ENCODE measurements at places on chromosomes 13 and 19.

- peak; percentile 43 for DNase-seq
Measured at GRCh38 chr19:49554701-49555181, 25.6 kb downstream of the NOSIP start.

DNA sequence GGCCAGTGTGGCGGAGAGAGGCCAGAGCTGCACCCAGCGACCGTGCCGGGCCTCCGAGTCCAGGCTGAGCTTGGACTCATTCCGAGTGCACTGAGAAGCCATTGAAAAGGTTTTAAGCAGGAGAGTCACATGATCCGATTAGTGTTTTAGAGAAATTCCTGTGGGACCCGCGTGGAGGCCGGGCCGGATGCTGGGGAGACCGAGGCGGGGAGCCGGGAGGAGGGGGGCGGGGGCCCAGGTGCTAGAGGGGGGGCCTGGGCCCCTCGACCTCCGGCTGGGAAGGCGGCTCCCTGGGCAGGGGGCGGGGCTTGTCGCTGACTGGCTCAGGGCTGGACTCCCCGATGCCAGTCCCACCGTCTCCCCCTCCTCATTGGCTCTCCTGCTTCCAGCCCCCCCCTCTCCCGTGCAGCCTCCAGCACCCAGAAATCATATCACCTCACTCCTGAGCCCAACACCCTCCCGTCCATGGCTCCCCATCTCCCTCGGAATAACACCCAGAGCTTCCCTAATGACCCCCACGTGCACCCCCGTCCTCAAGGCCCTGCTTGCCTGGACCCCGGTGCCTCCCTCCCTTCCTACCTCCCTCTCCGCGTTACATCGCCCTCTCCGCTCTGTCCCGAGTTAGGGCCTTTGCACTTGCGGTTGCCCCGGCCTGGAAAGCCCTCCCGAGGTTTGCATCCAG lies 5.2 kb upstream of the ZNF579 start:
- DNase-seq: peak; percentile 58

DNA sequence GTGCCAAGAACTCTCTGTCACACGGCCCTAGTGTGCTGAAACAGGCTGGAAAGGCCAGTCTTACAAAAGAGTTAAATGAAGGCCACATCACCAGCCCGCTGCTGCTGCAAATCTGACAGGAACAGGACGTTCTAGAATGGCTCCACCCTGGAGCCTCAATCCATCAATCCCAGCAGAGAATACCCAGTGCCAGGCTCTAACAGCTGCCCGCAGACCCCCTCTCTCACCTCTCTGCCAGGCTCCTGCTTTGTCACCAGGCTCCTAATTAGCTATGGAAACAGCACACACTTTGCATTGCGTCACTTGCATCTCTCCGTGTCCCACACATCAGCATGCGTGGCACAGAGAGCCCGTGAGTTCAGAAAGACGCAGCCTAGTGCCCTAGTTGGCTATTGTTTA lies 314.1 kb downstream of the FOXO1 start:
- DNase-seq: no peak

GRCh38 chr13:113989585-113990300 lies 15.9 kb upstream of the C13orf46 start:
- no peak for DNase-seq

DNA sequence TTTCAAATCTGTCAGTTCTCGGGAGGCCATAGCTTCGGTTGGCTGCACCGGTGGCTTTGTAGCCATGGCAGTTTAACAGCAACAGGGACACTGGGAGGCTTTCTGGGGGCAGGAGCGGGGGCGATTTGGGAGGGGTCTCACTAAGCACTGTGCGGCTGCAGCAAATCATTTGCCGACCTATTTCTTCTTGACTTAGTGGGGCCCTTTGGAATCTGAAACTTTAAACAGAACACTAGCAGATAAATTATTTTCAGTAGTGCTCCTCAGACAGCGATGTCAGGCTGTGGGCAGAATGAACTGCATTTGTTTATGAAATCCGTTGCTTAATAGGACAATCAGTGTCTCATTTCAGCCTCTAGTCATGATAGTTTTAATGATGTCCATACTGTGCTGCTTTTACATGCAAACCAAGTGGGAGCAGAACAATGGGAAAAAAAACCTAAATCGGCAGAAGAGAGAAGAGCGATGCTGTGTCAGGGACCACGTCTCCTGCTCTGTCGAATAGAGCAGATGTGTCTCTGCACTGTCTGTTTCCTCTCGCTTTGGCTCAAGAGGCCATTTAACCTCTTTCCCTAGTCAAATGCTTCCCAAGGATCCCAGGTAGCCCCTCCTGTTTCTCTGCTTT lies 211.9 kb downstream of the OLFM4 start:
- DNase-seq: no peak

DNA sequence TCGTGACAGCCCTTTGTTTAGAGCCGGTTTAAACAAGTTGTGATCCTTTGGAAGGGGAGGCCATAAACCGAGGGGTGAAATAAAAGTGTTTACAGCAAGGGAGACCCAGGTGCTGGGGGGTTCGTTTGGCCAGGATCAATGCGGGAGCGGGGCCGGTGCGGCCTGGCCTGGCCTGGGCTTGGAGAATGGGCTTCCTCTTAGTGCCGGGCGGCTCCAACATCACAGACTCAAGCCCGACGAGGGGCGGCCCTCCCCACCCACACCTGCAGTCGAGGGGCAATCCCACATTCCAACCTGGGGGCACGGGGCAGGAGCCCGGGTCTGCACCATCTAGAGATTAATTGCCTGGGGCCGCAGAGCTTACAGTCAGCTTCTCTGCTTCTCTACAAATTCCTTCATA lies 42.8 kb upstream of the GTF3A start:
- no peak for DNase-seq

DNA sequence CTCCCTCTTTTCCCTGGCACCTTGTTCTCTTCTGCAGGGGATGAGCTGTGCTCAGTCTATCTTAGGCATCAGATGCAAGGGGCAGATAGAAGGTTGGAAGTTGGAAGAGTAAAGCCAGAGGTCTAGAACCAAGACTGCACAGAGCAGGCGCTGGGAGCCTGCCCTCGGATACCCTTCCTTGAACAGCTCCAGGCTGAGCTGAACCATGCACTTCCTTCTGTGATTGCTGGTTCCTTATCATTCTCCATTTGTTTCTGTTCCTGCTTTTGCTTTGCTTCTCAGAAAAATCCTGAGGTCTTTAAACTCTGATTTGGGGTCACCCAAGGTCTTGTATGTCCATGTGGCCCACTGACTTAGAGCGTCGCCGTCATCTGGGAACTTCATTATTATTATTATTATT lies 36.3 kb downstream of the ARHGEF18 start:
- DNase-seq: no peak

DNA sequence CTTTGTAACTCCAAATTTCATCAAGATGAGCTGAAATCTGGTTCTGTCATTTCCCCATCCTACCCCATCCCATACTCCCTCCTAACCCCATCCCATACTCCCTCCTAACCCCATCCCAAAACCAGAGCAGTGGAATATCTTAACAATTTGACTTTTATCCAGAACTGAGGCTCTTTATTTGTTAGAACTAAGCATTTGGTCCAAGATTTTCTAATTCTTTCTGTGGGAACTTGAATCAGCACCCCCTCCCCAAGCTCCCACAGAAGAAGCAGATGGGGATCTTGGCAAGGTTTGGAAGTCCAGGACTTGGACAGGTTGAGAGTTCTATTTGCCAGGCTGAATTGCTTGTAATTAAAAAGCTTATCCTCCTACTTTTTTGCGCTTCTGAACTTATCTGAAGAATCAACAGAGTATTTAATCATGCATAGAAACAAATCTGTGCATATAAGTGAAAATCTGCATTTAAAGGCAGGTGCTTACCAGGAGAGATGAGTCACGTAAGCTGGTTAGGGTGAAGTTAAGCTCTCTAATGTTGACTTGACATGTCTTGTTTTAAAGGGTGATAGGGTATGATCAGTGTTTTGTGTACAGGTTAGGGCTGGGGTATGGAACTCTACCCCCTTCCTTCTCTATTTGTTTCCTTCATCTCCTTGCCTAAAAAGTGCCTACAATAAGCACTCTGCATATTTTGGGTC lies 111.1 kb downstream of the COG6 start:
- DNase-seq: no peak

DNA sequence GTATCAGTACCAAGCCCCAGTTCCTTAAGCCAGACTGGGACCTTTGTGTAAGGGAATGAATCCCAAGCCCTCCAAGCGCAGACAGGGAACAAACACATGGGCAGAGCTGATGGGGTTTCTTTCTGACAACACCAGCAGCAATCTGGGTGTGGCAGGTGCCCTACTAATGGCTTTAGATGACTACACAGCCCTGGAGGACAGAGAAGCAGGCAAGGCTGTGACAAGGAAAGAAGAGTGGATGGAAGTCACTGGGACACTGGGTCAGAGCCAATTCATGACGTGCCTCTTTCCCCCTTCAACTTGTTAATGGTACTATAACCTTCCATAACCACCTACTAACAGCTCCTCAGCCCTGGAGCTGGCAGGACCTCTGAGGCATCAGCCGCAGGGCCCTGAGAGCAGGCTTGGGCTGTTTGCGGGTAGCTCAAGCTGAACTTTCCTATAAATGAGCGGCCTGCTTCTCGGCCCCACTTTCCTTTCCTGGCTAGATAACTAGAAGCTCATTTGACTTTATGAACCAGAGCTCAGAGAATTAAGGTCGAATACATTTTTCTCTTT lies 38.9 kb downstream of the RASL11A start:
- DNase-seq: no peak

DNA sequence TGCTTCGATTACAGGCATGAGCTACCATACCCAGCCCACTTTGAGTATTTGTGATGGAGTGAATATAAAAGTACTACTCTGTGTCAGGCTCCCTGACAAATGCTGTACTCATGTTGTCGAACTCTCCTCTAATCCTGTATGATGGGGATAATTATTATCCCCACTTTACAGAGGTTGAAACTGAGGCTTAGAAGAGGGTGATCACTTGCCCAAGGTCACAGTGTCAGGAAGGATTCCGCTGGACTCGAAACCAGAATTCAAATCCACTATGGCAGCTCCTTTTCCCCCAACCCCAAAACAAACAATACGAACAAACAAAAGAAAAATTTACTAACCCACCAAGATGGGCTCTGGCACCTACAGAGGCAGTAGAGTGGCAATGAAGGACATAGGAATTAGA lies 1.7 kb upstream of the PPP5C start:
- DNase-seq: no peak

GRCh38 chr19:49380391-49380790 lies 7.7 kb upstream of the KASH5 start:
- no peak for DNase-seq

- no peak for DNase-seq
Measured at GRCh38 chr19:27966390-27966816, 1246.5 kb downstream of the UQCRFS1 start.

GRCh38 chr13:95245071-95245470 lies 56.2 kb downstream of the ABCC4 start:
- no peak for DNase-seq

GRCh38 chr13:41345914-41346589 lies 35.0 kb downstream of the NAA16 start:
- DNase-seq: no peak

GRCh38 chr19:16319481-16319880 lies 5.1 kb upstream of the KLF2 start:
- no peak for DNase-seq

DNA sequence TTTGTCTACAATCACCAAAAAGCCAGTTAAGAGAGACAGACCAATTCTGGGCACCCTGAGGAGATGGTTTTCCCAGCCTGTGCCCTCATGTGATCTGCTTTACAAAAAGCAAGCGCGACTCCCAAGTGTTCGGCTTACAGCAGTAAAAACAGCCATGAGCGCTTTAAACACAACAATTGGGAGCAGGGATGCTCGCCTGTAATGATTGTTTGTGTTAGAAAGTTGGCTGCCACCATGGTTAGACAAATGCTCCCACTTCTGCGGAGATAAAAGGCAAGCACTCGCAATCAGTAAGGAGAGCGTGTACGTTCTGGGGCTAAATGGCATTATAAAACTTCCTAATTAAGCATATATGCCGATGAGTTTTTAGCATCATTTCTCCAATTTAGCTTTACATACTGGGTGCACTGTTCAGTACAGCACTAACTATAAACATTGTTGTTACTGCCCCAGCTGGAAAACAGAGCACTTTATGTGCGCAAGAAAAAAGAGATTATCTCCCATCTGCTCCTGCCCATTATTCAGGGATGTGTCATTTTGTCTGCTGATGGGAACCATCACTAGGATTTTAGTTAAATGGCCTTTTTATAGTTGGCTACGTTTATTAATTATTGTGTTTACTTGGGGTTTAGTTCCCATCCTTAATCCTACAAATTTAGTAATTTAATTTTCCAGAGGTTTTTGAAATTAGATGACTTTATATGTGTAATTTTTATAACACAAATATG lies 309.3 kb upstream of the MAB21L1 start:
- no peak for DNase-seq

- peak; percentile 82 for DNase-seq
Measured at GRCh38 chr13:29595380-29596063, at the start of gene SLC7A1. Gene SLC7A1, minus strand, starts transcription at chr13:29595688. Its CDS starts 59,500 bp downstream, at chr13:29536188.

GRCh38 chr13:46542833-46543232 lies 10.1 kb upstream of the LRCH1 start:
- no peak for DNase-seq

DNA sequence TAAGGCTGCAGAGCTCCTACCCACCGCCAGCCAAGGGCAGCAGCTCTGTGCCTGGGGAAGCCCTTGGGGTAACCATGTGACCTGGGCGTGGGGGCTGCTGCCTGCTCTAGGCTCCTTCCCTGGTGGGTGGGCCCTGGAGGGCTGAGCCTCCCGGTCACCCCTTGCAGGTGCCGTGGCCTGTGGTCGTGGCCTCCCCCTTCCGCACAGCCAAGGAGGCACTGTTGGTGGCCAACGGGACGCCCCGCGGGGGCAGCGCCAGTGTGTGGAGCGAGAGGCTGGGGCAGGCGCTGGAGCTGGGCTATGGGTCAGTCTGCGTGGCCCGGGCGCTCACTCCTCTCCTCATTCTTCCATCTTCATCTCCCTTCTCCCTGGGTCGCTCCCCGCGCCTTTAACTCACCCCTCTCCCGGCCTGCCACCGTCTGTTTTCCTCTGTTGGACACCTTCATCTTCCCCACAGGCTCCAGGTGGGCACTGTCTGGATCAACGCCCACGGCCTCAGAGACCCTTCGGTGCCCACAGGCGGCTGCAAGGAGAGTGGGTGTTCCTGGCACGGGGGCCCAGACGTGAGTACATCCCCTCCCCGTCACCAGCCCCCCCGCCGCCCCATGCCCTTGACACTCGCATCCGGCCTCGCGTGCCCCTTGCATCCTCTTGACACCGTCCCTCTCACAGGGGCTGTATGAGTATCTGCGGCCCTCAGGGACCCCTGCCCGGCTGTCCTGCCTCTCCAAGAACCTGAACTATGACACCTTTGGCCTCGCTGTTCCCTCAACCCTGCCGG lies 9.9 kb upstream of the FLT3LG start:
- no peak for DNase-seq

Data from stimulated activated CD4-positive, alpha-beta T cell treated with anti-CD3 and anti-CD28 coated beads, Interleukin-4, amount 100 ng/mL, for 24 hours (primary cell).